ENCODE measurements at places on chromosomes 7 and 10.

- DNase-seq, result no peak
Measured at GRCh38 chr7:144776447-144776846, 59.4 kb downstream of the TPK1 start.

- peak; percentile 3 for DNase-seq
Measured at GRCh38 chr10:109126016-109126415, 797.3 kb downstream of the XPNPEP1 start.

GRCh38 chr7:101792051-101792681 lies 25.3 kb upstream of the CUX1 start:
- DNase-seq, result peak; percentile 82

DNA sequence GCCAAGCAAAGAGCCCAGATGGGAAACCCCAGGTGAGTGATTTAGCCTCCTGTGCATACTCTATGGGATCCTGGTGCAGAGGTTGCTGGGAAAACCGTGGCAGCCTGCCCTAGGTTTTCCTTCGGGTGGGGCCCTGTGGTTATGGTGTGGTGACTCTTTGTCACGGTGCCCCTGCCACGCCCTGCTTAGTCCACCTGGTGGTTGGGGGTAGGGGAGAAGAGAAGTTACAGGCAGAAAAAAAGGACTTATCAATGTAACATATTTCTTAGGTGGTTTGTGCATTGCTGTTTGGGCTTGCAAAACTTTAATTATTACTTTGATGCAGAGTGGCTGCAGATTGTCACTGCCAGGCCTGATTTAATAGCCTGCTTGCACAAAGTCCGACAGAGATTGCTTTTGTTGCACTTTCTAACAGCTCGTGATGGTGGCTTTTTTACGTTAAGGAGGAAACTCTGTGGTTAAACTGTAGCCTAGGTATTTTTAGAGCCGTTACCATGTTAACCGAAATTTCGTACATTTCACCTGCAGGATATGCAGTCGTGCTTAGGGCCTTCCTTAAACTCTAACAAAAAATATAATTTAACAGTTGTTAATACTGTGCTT lies 197.4 kb downstream of the RNLS start:
- peak; percentile 62 for DNase-seq

GRCh38 chr10:646118-646524 lies 43.3 kb downstream of the DIP2C start:
- DNase-seq, result no peak
